NCI-H460 (cell line): ENCODE measurements at places on chromosomes 4 and X. TPM values are rescaled to one million over a fixed set of nuclear protein-coding genes. Genes with fewer than 3 reads are reported as not detected.

DNA sequence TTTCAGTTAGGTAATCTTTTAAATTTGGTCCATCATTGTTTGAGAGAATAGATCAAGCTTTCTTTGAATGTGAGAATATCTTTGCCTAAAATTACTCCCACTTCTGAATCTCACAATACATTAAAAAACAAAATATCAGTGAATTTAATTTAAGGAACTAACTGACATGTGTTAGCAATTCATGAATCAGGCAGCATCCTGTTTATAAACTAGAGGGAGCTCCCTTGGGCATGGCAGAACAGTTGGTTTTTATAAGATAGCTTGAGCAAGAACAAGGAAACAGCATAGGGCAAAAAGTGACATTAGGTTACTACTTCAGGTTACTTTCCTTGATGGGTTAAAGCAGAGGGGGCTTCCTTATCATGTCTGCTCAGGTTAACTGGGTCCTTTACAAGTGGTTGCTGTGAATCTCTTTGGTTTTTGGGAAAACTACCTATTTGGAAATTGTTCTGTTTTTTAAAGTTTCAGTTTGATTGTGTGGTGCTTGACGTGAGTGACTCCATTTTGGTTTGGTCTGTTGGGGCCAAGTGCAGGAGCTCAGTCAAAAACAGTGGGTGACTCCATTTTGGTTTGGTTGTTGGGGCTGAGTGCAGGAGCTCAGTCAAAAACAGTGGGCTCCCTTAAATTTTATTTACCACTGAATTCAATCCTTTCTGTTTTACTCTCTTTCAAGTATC, 68.0 kb downstream of the PPEF2 start:
- DNase-seq = no peak

GRCh38 chr4:189302719-189303118, 638.0 kb upstream of the FRG1 start:
- no peak for DNase-seq

- no peak for DNase-seq
These were observed 51.2 kb upstream of the LGI2 start for GRCh38 chr4:25081866-25082471.

- DNase-seq = no peak
These were observed 228.1 kb downstream of the ARHGAP24 start for GRCh38 chr4:85703096-85703495.

The SSX2 gene
- total RNA-seq = not detected in 2 replicates

The VAMP7 gene
- total RNA-seq = 74.9 and 78.3 TPM in 2 replicates
